ENCODE measurements at places on chromosomes 5 and 9.

DNA sequence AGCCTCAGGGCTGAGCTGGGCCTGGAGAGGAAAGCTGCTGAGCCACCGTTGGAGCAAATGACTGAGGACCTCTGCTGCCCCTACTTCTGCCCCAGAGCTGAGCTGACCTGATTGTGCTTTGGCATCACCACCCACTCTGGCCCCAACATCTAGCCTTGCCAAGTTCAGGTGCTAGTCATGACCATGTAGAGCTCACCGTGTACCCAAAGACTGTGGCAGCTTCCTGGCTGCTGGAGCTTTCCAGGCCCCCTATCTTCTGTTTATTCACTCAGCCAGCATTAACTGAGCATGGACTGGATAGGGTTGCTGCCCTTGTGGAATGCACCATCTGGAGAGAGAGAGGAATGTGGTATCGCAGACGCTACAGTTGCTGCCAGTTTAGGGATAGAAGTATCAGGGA is 49.1 kb downstream of the JADE2 start:
- DNase-seq = no peak

DNA sequence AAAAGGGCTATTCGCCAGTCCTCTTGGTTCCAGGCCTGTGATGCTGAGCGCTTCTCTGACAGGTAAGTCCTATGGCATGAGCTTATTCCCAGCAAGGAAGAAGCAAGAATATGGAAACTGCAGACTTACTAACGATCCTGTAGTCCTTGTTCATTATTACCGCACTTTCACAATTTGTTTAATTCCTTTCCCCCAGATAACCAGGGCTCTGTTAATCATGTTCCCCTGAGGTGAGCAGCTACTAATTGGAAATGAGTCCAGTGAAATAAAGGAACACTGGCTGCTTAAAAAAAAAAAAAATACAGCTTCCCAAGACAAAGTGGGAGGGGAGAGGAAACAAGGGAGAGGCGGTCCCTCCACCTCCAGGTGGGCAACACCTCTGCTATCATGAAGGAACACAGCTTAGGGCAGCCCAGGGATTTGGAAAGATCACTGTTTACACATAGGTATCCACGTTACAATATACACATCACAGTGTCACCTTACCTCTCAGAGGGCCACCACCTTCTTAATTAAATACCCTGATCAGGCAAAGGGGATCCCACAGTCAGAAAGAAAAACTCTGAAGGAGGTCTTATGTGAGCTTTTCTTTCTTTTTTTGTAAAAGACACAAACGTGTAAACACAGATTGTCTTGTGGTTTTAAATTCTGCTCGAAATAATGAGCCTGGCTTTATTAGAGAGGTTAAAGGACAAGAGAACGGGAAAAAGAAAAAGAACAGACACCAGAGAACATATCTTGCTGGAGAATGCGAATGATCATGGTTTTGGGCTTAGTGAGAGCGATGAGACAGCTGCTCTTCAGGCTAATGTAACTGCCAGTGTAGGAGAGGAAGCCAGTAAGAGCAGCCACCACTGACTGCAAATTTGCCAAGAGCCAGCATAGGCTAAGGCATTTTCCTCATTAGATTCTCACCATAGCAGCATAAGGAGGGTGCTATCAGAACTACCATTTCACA is 258.6 kb downstream of the CRB2 start:
- DNase-seq = no peak

DNA sequence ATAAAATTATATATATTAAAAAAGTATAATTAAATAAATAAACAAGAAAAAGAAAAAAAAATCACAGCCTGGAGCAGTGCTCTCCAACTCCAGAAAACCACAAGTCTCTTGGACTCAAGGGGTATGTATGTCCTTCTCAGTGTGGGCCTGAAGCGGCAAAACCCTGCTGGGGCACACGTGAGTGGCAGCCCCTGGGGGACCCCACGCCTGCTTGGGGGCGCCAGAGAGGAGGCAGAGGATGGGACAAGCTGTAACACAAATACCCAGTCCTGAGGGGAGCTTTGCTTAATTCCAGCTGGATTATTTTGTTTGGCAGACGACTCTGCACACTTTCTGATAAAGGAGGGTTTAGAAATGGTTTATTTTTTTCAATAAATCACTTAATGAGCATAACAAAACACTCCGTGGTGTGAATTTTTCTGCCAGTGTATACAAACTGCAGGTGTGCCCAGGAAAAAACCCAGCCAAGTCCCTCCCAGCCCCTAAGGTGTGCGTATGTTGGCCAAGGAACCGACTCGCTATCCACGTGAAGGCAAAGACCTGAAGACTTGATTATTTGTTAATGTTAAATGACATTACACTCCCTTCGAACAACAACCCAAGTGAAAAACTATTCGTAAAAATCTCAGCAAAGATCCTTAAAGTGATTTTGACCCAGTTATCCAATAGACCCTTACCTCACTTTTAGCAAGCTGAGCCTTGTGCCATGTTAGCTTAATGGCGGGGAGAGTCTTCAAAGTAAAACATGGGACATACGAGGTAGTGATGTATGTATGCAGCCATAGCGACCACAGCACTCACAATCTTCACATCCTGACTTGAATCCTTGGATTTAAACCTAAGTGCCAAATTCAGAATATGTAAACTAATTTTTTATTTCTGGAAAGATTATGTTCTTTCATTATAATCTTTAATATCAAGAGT is 32.9 kb downstream of the ANKH start:
- DNase-seq = no peak

GRCh38 chr5:77175231-77175630 is 35.2 kb upstream of the PDE8B start:
- no peak for DNase-seq

DNA sequence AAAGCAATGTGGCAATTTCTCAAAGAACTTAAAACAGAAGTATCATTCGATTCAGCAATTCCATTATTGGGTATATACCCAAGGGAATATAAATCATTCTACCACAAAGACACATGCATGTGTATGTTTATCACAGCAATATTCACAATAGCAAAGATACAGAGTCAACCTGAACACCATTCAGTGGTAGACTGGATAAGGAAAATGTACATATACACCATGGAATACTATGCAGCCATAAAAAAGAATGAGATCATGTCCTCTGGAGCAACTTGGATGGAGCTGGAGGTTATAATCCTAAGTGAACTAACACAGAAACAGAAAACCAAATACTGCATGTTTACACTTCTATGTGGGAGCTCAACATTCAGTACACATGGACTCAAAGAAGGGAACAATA is 21.4 kb upstream of the FYB1 start:
- DNase-seq = no peak

- DNase-seq = no peak
These were observed 84.0 kb downstream of the ZSWIM6 start for GRCh38 chr5:61416010-61416409.

- DNase-seq = no peak
These were observed 55.0 kb upstream of the CDH12 start for GRCh38 chr5:22908129-22908528.

- DNase-seq = no peak
These were observed 405.8 kb upstream of the PTGER4 start for GRCh38 chr5:40273936-40274335.

DNA sequence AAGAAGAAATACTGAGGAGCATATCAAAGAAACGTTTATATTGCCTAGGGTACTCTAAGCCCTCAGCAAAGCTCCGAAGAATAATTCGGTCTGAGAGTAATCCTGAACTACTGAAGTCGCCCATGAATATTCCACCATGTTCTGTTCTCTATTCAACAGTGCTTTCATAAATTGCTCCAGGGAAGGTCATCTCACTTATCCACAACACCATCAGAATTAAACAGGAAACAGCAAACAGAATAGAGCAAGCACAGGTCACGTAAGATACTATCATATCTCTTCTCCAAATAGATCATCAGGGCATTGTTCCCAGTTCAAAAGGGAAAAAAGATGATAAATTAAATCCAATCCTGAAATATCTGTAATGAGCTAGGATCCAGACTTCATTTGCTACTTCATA is 325.6 kb downstream of the DEPDC1B start:
- DNase-seq = no peak

DNA sequence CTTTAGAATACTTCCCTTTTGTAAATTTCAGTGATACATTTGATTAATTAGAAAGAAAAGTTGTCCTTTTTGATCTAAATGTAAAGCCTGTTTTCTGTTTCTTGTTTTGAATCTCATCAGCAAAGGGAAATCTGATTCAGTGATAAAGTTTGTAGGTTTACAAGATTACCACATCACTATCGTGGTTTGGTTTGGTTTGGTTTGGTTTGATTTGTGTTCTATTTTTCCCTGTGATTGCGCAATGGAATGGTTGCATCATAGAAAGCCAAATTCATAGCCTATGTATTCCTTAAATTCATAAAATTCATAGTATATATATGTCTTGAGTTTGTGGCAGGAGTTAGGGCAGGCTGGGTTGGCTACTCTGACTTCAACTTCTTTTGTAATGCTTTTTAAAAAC is 15.2 kb downstream of the SRFBP1 start:
- DNase-seq = no peak

DNA sequence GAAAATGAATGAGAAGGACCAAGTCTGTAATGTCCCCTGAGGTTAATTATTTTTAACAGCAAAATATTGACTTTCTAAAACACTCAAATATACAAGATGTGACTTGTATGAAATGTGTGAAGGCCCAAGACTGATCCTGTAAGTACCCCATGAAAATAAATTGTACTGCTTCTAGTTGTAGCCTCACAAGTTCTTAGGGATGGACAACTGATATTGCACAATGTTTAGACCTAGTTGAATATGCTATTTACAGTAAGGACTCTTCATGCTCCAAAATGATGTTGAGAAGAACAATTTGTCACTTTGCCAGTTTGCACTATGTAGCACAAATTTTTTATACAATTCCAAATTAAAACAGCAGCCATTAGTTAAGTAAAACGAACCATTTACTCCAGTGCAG is 139.7 kb upstream of the GDNF start:
- no peak for DNase-seq

DNA sequence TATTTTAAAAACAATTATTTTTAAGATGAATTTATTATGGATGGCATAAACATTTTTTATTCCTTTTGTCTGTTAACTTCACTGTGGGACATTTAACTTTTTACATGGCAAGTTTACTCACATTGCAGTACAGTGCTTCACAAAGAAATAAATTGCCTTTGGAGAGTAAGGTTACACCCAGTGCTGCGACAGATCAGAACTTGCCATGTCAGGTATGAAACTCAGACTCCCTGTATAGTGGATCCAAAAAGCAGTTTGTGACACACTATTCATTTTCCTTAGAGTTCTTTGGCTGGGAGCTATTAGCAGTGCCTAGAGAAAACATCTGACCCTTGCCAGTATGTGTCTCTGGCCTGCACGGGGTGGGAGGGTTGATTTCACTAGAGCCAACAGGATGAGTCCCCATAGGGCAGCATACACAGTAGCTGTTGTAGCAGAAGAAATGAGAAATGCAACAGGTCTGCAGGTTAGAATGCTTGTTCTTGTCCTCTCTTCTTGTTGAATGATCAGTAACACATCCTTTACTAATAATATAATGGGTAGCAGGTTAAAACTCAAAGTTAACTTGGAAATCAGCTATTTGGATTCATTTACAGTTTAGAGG is 42.9 kb downstream of the STARD4 start:
- no peak for DNase-seq

DNA sequence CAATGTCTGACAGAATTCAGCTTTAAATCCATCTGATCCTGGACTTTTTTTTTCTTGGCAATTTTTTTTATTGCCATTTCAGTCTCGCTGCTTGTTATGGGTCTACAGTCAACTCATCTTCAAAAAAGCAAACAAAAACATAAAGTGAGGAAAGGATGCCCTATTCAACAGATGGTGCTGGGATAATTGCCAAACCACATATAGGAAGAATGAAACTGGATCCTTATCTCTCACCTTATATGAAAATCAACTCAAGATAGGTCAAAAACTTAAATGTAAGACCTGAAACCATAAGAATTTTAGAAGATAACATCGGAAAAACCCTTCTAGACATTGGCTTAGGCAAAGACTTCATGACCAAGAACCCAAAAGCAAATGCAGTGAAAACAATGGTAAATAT is 389.1 kb upstream of the ST8SIA4 start:
- DNase-seq = no peak

- no peak for DNase-seq
These were observed 454.9 kb downstream of the PRR16 start for GRCh38 chr5:120919017-120919416.

- no peak for DNase-seq
These were observed 77.5 kb downstream of the DPYSL3 start for GRCh38 chr5:147432323-147432722.

DNA sequence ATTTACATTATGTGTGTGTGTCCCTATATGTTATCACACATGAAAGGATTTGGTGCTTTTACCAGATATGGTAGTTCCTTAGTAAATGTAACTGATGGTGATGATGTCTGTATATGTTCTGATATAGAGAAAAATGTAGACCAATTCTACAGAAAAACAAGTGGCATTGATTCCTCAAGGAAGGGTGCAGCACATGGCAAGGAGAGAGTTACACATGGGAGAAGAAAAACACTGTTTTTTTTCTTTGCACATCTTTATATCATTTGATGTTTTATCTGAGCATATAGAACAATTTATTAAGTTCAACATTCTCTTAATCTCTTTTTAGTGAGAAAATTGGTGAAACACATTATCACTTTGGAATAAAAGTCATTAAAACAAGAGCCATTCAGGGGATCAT is 535.0 kb upstream of the KLF4 start:
- no peak for DNase-seq

DNA sequence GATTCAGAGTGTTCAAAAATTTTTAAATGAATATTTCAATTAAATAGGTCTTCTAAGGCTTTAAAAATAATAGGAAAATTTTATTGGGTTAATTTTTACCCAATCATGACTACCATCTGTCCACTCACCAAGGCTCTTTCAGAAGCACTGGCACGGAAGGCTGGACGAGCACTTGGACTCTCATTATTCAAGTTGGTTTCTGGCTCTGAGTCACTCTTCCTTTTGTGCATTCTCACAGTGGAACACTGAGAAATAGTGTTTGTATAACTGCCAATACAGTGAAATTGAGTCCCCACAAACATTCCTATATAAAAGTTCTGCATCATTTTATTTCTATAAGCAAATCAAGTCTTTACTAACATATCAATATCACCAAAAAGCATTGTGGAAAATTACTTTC is 1149.0 kb downstream of the EFNA5 start:
- DNase-seq = no peak

GRCh38 chr5:62473209-62473608 is 60.6 kb downstream of the IPO11 start:
- DNase-seq = no peak

DNA sequence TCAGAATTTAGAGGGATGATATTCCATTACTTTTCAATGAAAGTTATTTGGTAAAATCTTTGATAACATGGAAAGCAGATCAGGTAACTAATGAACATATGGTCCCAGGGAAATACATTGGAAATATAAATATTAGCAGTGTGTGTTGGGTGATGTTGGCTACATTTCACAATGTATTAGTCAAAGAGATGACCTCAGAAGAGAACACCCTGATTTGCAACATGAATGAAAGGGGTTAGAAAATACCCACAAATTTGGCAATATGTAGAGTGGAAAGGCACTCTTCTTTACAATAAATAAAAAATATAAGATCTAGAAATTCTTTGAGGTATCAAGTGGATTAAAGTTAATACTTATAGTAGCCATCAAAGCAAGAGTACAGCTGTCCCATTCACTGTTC is 606.7 kb downstream of the PSAT1 start:
- DNase-seq = no peak
